ENCODE measurements at places on chromosomes 1 and 21.

DNA sequence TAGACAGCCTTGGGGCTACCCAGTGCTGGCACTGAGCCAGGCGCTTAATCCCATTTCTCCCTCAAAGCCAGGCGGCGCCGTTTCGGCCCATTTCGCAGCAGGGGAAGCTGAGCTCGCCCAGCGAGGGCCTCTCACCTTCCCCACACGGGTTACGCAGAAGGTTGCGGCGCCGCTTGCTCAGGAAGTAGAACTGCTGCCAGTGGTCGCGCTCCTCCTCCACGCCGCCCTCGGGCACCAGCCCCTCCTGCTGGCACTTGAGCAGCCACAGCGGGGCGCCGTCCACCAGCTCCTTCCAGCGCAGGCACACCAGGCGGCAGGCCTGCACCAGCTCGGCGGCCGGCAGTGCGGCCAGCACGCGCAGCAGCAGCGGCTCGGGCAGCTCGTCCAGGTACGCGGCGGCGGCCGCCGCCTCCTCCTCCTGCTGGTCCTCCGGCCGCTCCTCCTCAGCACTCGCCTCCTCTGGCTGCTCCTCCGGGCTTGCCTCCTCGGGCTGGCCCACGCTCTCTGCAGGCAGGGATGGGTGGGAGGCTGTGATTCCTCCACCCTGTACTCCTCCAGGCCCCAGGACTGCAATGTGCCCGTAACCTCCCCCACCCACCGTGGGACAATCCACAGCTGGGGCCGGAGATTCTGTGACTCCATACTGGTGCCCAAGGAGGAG is 3.8 kb downstream of the FBXO2 start:
- peak; percentile 59 for DNase-seq

GRCh38 chr1:199403531-199404116 is 623.9 kb upstream of the NR5A2 start:
- no peak for DNase-seq

DNA sequence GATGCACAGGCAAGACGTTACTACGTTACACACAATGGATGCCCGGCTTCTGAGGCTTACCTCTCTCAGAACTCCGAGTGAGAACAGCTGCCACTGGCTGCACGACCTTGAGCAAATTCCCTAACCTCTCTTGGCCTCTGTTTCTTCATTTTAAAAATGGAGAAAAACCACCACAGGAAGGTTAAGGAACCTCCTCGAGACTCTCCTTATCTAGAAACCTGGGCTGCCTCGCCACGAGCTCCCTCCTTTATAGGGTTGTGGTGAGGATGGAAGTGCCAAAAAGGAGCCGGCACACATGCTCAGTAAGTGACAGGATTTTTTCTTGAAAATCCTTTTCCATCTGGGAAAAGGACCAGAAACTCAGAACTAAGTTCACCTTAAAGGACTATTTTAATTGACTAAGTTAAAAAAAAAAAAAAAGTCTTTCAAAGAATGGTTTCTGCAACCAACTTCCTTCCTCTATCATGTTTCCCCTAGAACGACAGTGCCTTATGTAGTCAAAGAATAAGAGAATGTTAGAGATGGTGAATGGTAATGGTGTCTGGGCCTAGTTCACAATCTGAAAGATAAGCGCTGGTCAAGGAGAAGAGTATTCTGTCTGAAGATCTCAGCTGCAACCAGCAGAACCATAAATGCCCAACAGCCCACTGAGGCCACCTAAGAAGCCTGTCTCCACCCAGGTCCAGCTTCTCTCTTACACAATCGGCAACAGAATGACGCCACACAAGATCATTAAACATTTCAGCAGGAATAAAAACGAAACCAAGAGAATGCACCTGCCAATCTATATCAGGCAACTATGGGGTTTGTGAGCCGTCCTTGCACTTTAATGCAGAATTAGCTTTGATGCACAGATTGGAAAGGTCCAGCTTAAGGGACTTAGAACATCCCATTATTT is 64.9 kb downstream of the SLC45A1 start:
- no peak for DNase-seq

DNA sequence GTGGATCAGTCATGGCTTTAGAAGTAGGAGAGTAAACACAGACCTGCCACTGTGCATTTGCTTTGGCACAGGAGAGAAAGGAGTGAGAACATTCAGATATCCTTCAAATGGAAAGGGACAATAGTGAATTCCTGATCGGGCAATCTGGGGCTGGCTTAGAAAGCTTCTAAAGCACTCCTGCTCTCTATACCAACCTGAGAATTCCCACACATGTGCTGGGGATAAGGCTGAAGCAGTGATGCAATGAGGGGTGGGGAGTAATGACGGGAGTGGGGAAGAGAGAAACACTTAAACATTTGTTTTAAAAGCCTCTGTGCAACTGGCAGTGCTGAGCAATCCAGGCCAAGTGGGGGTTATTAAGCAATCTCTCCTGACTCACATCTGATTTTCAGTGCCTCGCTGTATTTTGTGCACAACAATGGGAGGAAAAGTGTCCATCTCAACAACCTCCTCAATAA is 108.8 kb downstream of the KIAA0319L start:
- no peak for DNase-seq

- DNase-seq, result no peak
These were observed 613.5 kb downstream of the MATN1 start for GRCh38 chr1:30109853-30110252.

DNA sequence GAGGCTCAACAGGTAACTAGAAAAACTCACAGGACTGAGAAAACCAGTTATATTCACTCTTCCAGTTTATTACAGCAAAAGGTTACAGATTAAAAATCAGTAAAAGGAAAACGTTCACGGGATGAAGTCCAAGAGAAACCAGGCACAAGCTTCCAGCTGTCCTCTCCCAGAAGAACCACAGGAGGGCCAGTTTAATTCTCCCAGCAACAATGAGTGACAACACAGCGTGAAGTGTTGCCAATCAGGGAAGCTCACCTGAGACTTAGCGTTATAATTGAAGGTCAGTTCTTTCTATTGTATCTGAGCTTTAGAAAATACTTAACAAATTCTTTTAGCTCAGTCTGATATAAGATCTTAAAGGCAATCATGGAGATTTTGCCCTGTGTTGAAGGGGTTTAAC is 65.2 kb upstream of the TNR start:
- no peak for DNase-seq

DNA sequence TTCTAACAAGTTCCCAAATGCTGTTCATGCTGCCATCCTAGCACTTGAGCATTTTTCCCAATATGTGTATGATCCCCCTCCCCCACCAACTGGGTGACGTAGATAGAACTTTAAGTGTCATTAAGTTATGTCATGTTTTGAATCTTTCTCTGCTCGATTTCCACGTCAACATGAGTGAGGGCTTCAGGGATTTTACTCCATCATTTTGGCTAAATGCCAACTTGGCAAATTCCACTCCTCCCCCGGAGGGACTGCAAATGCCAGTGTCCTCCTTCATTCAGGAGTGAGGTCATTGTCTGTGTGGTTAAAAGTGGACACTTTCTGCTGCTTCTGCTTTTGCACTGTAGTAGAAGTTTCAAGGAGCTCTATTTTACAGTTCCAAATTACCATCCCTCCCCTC is 201.7 kb downstream of the FGGY start:
- DNase-seq, result no peak

GRCh38 chr1:239308701-239309333 is 77.6 kb upstream of the CHRM3 start:
- no peak for DNase-seq

DNA sequence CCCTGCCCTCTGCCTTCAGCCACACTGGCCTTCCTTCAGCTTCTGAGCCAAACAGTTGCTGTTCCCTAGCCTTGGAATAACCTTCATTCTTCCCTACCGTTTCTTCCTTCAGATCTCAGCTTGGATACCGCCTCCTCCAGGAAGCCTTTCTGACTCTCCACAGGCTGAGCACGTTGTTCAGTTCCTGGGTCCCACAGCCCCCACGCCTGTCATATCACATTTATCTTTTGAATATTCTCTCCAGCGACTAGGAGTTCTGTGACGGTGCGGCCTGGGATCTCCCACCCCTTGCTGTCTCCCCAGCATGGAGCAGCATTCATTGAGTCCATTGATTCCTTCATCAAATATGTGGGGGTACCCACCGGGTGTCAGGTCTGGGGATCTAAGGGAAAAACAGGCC is 39.2 kb downstream of the EPHA2 start:
- no peak for DNase-seq

- DNase-seq, result no peak
These were observed 27.8 kb downstream of the TFF3 start for GRCh38 chr21:42287193-42288083.

- DNase-seq, result no peak
These were observed 37.3 kb upstream of the COL6A2 start for GRCh38 chr21:46060596-46061061.

DNA sequence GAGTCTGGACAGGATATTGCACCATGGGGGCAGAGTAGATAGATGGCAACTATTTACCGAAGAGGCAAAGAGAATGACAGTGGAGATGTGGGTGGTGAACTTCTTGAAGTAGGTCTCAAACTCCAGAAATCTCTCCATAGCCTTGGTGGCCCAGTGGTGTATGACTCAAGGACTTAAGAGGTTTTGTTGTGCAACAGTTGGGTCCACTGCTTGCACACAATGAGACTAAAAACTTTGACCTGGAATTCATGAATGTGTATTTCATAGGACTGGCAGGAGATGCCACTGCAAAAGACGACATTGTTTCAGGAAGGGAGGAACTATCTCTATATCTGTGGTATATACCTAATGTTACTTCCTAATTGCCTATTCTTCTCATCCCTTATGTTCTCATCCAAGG is 75.9 kb downstream of the ZSCAN20 start:
- DNase-seq, result no peak

DNA sequence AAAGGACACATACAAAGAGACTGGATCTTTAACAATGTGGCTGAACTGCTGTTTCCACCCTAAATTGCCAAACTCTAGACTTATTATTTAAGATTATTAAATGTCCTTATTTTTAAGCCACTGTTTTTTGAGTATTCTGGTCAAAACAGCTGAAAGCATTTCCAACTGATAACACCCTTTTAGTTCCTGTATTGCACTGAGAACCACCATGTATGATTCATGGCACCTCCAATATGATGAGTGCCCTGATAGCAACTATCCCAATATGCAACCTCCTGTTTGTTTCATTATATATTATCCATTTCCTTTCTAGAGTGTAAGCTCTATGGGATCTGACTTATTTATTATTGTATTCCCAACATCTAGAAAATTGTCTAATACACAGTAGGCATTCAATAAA is 269.4 kb downstream of the HHIPL2 start:
- no peak for DNase-seq

DNA sequence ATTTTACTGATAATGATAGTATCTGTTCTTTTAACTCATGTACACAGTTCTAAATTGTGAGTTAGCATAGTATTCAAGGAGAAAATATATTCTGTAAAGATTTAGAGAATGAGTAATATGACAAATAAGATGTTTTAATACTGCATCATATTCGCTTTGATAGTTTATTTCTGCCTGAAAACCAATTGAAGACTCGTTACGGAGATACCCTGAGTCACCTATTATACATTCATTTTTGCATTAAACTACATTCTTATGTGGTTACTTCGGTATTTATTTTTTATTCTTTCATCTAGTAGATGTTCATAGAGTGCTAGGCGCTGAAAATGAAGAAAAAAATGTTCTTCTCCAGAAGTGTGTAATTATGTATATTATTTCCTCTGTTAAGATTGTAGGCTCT is 5.3 kb downstream of the UHMK1 start:
- no peak for DNase-seq

DNA sequence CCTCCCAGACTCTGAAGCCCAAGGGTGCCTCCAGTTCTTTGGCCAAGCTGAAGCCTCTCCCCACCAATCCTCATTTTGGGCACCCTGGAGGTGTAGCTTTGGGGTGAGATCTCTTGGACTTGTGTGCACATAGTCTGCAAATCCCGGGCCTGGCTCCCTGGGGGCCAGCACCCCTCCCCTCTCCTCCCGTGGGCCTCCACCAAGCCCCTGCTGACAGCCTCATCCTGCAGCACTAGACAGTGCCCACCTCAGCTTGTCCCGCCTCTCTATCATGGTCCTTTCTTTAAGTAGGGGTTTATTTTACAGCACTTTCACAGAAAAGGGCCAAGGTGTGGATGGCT is 3.2 kb downstream of the GJC2 start:
- no peak for DNase-seq

DNA sequence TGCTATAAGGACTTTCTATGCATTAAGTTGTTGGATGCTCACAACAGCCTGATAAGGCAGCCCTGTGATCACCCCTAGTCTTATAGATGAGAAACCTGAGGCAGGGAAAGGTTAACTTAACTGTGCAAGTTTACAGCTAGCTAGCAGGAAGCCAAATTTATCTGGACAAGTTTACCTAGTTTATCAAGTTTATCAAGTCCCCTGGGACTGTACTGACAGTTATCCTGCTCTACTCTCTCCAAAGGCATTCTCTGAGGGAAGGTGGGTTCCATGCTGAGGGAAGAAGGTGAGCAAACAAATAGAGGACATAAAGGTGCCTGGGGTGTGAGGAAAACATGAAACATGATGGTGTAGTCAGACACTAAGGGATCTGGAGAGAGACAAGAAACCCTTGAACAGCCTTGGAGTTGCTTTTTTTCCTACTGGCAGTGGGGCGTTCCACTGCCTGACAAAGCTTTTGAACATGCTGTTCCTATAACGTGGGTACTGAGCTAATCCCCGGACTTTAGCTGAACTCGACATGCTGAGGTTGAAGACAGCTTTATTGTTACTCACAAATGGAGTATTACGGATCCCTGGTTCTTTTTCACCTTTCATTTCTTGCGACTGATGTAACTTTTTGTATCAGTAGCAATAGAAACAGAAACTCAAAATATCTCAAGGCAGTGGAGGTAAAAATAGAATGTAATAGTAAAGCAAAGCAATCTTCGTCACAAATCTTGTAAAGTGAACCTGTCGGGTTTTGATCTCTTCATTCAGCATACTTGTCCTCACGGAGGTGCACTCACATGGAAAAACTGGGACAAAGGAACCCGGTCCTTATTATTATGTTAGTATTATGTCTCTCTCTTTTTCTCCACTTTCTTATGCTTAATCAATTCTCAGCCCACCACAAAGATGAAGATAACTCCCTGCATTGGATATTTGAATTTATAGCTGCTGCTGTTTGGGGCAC is 42.4 kb upstream of the ESRRG start:
- DNase-seq, result no peak

- peak; percentile 42 for DNase-seq
These were observed at the start of gene DENND2D for GRCh38 chr1:111199881-111200801. Gene DENND2D (minus strand): TSS chr1:111200646. CDS start chr1:111200459, 187 bp downstream.

DNA sequence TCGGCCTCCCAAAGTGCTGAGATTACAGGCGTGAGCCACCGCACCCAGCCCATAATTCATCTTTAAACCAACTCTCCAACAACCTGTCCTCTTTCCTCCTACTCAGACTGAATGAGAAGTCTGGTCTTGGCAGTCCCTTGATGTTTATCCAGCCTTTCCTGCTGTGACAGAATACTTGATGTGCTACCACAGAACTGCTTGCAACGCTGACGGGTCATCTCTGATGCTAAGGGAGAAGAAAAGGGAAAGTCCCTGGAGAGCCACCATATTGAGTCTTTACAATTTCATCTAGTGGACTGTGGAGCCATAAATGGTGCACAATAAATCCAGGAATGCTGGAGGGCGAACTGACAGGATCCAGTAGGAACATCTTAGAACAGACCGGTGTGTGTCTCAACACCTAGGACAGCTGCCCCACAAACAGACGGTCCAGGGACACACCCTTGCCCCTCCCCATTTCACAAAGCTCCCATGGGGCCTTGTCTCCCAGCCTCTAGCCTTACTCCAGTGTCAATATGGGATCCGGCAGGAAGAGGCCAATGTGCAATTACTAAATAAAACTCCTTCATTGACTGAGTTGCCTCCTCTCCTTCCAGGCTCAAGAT is 30.7 kb downstream of the JAK1 start:
- no peak for DNase-seq
